B cell (primary cell): ENCODE measurements at places on chromosomes 3 and 15.

DNA sequence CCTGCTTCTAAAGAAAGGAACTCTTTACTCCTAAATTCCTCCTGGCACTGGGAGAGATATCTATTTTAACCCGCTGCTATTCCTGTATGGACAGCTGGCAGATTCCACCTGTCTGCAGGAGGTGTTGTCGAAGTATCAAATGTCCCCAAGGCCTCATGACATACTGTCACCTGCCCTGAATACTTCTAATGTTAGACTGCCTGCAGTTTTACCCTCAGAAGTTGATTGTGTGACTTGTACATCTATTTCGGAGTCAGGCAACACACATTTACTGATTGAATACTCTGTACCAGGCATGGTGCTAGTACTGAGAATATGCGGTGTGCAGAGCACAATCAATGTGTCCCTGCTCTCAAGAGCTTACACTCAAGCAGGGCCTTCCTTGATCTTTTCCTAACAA lies 38.6 kb downstream of the PDZRN3 start:
- no peak for DNase-seq

DNA sequence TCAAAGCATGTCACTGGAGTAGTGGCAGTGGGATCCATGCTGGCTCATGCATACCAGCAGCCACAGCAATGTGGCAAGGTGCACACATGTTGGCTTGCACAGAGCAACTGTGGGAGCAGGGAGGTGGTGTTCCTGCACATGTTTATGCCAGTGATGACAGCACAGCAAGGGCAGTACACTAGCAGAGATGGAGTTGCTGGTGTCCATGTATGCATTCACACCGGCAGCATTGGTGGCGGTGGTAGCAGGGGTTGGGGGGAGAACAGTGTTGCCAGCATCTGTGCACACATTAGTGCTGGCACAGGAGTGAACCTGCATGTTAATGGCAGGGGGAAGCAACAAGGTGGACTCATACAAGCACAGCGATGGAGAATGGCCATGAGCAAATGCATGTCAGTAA lies 202.0 kb upstream of the KCNMB2 start:
- no peak for DNase-seq

GRCh38 chr3:77967621-77968020 lies 927.7 kb downstream of the ROBO2 start:
- no peak for DNase-seq

DNA sequence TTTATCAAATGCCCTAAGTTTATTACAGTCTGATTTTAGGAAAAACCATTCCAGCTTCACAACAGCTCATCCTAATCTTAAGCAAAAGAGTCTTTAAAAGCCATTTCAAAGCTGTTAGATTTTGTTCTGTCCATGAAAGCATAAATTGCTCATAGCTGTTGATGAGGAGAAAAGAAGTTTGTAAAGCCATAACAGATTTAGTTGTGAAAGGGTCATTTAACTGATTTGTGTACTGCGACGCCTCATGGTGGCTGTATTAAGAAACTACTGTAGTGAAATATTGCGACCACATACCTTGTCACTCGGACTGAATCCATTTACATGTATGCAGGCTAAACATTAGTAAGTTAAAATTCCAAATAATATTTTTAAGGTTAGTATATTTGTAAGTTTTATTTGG lies 20.9 kb downstream of the BBX start:
- DNase-seq, result peak; percentile 35

GRCh38 chr3:131491775-131492174 lies 11.0 kb downstream of the MRPL3 start:
- no peak for DNase-seq

GRCh38 chr3:185781759-185782158 lies 43.1 kb downstream of the IGF2BP2 start:
- no peak for DNase-seq

DNA sequence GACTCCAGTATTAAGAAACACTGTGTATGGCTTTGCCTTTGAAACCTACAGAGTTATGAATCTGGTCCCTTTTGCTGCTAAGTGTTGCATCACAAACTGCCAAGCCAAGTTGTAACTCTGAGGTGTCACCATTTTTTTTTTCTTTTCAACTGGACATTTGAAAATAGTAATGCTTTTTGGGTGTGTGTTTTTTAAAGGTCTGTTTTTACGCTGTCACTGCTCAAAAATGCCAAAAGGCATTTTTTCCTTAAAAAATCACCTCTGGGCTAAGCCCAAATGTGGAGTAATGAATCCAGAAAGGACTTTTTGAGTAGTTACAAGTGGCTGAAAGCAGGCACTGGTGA lies 9.5 kb downstream of the SMAD3 start:
- DNase-seq, result no peak

DNA sequence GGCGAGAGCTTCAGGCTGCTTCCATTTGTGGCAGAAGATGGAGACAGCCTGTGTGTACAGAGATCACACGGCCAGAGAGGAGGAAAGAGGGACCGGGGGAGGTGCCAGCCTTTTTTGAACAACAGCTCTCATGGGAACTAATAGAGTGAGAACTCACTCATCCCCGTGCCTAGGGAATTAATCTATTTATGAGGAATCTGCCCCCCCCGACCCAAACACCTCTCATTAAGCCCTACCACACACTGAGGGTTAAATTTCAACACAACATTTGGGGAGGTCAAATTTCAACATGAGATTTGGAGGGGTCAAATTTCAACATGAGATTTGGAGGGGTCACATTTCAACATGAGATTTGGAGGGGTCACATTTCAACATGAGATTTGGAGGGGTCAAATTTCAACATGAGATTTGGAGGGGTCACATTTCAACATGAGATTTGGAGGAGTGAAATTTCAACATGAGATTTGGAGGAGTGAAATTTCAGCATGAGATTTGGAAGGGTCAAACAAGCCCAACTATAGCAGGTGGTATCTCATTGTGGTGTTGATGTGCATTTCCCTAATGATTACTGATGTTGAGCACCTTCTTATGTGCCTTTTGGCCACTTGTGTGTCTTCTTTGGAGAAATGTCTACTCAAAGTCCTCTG lies 20.6 kb upstream of the RFTN1 start:
- DNase-seq, result no peak

GRCh38 chr15:57494581-57494980 lies 97.1 kb upstream of the MYZAP start:
- no peak for DNase-seq

DNA sequence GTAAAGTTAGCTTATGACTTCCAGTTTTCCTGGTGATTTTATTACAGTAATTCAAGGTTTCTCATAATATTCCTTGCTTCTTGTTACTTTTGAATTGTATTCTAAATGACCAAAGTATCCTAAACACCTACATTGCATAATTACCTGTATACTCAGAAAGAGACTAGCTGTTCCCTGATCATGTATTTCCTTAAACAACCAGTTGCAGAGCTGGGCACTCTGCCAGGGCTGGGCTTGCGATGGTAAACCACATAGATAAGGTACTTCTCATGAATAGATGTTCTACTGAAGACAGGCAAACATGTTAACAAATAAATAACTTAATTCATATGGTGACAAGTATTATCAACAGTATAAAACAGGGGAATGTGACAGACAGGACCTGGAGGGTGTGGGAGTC lies 142.3 kb upstream of the WNT5A start:
- no peak for DNase-seq

DNA sequence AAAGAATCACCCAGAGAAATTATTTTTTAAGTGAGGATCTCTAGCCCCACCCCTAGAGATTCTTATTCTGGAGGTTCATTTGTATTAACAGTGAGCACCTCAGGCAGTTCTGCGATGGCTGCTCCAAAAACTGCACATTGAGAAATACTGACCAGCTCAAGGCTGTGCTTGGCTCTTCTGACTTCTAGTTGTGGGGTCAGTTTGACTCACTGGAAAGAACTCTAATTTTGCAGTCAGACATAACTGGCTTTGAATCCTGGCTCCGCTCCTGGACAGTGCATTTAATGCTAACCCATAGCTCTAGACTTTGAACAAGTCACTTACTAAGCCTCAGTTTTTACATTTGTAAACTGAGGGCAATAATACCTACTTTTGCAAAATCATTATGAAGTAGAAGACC lies 123.6 kb upstream of the SKOR1 start:
- DNase-seq, result no peak

- no peak for DNase-seq
Observed at GRCh38 chr15:49024840-49025239, 21.4 kb downstream of the SECISBP2L start.

- DNase-seq, result no peak
Observed at GRCh38 chr3:136893848-136894443, 31.9 kb downstream of the NCK1 start.

DNA sequence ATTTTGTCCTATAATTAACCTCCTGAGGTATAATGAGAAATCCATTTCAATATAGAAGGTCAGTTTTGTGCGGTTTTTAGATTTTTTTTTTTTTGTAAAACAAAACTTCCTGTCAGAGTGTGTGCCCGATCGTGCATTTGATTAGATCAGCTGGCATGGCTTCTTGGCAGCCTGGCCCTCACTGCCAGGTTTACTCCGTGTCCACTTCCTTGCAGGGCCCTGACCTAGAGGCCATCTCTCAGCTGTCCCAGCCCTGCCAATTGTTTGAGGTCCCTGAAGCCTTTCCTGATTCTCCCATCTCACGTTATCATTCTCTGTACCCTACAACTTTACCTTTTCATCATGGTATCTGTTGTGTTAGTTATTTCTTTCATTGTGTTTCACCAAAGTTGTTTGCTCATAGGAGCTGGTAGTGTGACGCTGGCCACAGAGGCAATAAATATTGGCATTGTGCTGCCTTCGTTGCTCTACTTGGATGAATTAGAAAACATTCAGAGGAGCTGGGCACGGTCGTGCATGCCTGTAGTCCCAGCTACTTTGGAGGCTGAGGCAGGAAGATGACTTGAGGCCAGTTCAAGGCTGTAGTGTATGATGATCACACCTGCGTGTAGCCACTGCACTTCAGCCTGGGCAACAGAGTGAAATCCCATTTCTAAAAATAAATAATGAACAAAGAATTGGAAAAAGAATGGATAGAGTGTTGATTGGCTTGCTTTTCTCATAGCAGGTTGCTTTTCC lies 202.0 kb downstream of the GHSR start:
- no peak for DNase-seq

- DNase-seq, result no peak
Observed at GRCh38 chr3:71219744-71220638, 363.5 kb downstream of the FOXP1 start.

- DNase-seq, result no peak
Observed at GRCh38 chr15:93121973-93122910, 33.2 kb upstream of the RGMA start.

DNA sequence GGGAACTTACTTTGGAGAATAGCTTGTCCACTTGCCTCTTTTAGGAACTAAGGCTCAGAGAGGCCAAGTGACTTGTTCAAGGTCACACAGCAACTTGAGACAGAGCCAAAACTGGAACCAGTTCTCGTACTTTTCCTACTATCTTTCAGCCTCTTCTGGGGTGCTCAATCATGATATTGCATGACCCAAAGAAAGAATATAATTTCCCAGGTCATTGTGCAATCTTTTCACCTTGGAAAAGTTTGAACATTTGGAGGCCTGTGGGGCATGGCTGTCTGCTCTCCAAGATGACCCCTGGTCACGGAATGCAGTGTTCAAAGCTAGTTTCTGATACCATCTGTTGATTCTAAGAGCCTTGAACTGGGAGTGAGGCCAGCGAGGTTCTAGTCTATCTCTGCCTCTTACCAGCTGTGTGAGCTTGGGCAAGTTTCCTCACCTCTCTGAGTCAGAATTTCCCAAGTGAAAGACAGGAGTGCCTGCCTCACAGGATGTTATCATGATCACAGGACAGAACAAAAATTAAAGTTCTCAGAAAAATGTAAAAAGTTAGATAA lies 89.7 kb downstream of the BDH1 start:
- DNase-seq, result no peak

DNA sequence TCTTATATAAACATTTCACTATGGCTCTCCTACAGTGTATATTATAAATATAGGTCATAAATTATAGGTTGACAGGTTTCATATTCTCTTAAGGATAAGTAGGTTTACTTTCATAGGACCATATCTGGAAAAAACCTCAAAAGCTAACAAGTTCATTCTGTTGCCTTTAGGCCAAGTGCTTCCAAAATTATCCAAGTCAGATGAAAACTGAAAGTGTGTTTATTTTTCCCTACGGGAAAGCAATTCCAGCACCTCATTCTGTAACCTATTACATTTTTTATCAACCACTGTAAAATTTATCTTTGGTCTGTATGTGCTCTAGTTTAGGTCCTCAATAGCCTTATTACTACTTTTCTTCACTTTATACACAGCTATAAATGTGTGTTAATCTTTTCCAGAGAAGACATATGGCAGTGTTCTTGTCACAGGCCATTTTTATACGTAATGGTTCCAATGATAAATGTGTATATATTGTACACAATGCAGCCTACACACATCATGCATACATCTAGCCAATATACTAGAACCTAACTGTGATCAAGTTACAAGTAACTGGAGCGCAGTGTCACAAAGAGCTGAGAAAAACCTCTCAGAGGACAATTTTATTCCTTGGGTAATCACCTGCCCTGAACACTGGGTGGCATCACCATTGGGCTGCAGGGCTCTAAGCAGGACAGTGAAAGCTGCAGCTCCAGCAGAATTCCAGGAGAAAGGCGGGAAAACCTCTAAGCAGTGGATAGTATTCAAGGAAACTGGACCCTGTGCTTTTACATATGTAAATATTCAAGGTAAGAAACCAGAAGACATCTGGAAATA lies 251.3 kb downstream of the CTNNB1 start:
- no peak for DNase-seq

- DNase-seq, result no peak
Observed at GRCh38 chr3:128439226-128439625, 27.5 kb downstream of the DNAJB8 start.

DNA sequence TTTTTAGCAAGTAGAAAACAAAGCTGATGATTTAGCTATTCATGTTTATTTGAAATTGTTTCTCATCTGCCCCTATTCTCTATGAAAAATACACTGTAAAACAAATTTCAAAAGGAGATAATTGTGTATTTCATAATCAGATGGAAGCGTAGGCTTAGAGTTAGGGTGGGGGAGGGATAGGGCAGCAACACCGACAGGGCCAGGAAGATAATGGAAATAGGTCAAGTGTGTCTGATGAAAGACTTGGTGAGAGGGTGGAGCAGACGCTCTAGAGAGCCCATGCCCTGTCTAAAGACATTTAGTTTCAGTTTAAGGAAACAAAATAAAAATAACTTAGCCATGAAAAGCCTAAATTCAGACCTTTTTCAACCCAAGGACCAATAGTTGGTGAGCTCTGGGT lies 51.6 kb upstream of the ARL6 start:
- DNase-seq, result no peak

GRCh38 chr15:76501726-76502125 lies 165.2 kb downstream of the ISL2 start:
- no peak for DNase-seq

DNA sequence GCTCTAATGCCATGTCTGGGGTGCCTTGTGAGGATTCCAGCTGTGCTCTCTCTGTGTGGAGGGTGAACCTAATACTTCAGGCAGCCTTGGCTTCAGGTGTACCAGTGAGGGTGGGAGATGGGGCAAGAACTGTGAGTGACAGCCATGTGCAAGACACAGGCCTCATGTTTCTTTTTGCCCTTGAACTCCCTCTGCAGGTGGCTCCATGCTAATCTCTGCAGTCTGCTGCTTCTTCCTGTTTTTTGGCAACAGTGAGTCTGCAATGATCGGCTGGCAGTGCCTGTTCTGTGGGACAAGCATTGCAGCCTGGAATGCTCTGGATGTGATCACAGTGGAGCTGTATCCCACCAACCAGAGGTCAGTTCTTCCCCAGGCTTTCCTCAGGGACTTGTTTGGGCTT lies 189.3 kb downstream of the SV2B start:
- peak; percentile 13 for DNase-seq
